Cortex of kidney (tissue), 1 donor: ENCODE measurements at places on chromosomes 5 and 9.

DNA sequence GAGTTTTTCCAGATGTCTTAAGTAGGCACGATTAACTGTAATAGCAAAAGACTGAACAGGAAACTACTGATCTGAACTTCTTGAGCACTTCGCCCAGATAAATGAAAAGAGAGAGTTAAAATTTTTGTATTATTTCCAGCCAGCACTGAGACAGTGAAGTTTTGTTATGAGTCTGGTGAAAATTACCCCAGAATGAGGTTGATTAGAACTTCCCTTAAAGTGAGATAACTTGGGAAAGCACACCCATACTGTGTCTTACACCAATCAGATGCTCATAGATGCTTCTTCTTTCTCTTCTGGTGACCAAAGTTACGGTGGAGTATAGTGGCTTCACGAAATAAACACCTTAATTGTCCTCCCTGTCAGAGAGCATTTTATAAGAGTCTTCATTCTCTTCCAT is 131.8 kb upstream of the SLC12A2 start:
- DNase-seq: no peak

GRCh38 chr5:80192507-80193241 is 63.2 kb downstream of the SERINC5 start:
- DNase-seq: no peak

GRCh38 chr9:134204991-134205578 is 40.7 kb upstream of the RNU6ATAC start:
- DNase-seq: no peak

DNA sequence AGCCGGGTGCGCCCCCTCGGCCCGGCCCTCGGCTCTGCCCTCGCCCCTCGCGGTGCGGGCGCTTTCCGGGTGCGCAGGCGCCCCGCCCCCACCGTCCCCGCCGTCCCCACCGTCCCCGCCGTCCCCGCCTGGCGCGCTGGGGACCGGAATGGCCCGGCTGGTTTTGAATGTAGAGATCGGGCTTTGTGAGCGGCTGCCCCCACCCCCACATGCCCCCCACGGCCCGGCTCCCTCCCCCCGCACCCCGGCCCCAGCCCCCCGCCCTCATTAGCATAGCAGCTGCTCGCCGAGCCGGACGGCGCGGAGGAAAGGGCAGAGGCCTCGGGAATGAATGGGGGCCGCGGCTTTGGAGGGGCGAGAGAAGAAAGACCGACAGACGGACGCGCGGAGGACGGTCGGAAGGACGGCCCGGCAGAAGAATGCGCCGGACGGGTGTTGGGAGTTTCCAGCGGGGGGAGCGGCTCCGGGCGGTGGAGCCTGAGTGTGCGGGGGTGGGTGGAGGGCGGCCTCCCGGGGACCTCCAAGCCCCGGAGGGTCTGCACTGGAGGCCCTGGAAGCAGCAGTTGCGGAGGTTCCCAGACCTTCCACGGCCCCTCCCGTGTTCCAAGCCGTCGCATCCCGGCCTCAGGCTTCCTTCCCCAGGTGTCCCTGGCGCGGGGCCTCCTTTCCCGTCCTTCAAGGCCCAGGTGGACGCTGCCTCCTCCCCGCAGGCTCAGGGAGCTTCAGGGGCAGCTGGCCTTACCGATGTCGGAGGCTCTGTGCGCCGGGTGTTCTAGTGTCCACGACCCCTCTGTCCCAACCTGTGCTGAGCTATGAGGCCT is 6.0 kb downstream of the NRARP start:
- DNase-seq: no peak

- no peak for DNase-seq
These were observed 1.4 kb upstream of the TRIO start for GRCh38 chr5:14141764-14142163.

DNA sequence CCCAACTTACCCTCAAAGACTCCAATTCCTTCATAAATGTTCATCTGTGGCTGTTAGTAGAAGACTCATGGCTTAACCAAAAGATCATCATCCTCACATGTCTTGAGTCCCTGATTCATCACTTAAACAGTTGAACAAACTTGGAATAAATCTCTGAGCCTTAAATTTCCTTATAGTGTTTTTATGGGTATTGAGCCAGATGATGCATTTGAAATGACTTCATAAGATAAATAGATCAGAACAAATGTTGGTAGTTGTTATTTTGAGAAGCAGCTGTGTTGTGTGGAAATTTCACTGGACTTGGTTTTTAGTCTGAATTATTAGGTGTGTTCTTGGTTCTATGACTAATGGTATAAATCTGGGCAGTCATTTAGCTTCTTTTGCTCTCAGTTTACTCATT is 236.2 kb downstream of the NNT start:
- no peak for DNase-seq

DNA sequence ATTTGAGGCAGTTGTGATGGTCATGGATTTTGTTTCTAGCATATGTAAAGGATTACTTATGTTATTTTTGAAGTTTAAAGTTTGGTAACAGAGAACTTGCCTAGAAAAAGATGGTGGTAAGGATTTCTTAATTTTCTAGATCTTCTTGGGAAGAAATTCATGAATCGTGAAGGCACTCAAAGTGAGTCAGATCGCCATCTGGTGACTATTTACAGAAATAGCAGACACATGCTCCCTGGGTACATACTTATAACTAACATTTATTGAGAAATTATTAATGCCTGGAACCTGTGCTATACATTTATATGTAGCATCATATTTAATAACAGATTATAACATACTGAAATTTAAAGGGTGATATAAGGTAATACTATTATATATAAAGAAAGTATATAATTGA is 299.7 kb downstream of the IZUMO3 start:
- no peak for DNase-seq

GRCh38 chr5:136054142-136055019 is 25.6 kb downstream of the TGFBI start:
- no peak for DNase-seq

DNA sequence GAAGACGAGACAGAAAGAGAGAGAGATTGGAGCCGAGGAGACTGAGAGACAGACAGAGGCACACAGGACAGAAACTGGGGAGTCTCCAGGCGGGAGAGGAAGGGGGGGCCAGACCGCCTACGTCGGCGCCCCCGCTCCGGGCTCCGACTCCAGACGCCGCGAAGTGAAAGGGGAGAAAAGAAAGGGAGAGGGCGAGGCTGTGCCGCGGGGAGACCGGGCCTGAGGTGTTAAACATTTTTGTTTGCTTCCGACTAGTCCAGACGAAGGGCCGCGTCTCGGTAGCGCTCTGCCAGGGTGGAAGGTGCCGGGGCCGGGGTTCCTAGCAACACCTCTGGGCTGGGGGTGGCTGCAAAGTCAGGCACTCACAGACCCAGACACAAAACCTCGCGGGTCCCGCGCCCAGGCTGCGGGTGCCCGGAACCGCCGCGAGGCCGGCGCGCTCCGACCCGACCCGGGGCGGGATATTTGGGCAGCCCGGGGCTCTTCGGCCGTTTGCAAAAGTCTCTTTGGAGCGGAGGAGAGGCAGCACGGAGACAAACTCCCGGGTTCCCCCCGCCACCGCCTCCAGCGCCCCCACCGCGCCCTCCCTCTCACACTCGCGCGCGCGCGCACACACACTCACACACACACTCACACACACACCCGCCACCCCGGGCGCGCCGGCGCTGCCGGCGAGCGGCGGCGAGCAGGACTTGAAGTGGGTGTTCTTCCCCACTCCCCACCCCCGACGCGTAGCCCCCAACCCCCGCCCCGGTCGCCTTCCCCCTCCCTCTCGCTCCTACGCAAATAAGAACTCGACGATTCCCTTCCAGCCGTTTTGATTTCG is 626 bp upstream of the FST start:
- DNase-seq: no peak

- no peak for DNase-seq
These were observed 790.8 kb downstream of the BRINP1 start for GRCh38 chr9:118578467-118578866.

- DNase-seq: no peak
These were observed 15.2 kb upstream of the TAL2 start for GRCh38 chr9:105646879-105647594.

- DNase-seq: no peak
These were observed 107.4 kb downstream of the SCAMP1 start for GRCh38 chr5:78467752-78468357.

- no peak for DNase-seq
These were observed 4.9 kb downstream of the MEGF10 start for GRCh38 chr5:127295454-127295853.

DNA sequence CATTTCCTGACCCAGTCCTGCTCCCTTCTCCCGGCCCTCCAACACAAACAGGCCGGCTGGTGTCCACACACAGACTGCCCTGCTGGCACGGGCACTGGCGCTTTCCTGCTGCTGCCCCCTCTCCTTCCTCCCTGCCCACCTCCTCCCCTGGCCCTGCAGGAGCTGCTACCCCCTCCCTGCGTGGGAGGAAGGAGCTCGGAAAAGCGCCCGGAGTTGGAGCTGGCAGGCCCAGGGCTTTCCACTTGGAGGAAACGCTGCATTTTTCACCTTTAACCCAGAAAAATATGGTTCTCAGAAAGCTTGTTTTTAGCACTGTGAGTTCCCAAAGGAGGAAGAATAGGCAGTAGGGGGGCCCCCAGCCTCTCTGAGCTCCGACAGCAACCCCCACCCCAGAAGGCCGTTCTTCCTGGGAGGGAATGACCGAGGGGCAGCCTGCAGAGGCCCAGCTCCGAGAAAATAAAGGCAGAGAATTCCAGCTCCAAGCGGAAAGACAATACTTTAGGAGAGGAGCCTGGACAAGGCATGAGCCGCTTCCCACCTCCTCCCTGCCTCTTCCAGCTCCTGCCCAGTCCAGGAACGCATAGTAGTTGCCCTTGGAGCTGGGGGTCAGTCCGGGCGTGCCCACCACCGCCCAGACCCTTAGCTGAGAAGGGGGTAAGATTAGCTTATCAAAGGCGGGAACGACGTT is 88.9 kb downstream of the LIFR start:
- no peak for DNase-seq

DNA sequence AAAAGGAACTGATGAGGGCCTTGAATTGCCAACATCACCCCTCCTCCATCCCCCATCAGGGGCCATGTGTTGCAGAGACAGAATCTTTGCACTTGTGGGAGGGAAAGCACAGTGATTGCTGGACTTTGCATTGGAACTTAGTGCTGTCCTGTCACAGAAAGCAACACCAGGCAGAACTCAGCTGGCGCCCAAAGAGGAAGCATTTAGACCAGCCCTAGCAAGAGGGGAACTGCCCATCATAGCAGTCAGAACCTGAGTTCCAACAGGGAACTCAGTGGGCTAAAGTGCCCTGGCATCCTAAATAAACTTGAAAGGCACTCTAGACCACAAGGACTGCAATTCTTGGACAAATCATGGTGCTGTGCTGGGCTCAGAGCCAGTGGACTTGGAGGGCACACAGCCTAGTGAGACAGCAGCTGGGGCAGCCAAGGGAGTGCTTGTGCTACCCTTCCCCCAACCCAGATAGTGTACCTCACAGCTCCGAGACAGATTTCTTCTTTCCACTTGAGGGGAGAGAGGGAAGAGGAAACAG is 128.1 kb downstream of the ACTL7B start:
- DNase-seq: no peak

DNA sequence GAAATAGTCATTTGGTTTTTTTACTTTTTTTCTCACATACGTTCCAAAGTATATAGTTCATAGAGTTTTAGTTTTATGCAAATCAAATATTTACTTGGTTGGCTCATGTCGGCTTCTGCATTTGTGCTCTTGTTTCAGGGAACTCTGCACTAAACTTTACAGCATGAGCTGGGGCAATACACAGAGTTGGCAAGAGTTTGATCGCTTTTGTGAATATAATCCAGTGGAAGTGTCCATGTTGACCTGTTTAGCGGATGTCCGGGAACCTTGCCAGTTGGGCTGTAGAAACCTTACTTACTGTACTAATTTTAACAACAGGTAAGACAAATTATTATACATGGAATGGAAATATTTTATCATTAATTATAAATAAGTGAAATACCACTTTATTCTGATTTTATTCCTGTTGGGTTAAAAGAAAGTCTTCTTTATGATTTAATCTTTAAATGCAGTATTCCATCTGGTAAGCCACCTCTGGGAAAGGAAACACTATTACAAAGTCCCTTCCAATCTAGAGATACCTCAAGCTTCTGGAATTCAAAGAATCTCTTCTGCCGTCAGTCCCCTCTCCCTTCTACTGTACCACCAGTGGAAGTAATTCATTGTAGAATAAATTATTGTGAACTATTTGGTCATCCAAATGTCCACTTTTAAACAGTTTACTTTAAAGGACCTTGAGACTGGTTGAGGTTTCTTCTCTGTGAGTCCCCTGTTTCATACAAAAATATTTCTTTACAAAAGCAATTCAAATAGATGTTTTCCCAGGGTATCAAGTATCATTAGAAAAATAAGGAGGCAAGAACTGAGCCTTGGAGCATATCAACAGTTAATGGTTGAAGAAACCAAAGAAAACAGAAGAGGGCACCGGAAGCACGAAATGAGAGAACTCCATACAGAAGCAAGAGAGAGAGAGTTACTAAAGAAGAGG is 45.2 kb upstream of the GLIPR2 start:
- DNase-seq: no peak

- no peak for DNase-seq
These were observed 661.8 kb upstream of the RIOK2 start for GRCh38 chr5:97844797-97845196.

DNA sequence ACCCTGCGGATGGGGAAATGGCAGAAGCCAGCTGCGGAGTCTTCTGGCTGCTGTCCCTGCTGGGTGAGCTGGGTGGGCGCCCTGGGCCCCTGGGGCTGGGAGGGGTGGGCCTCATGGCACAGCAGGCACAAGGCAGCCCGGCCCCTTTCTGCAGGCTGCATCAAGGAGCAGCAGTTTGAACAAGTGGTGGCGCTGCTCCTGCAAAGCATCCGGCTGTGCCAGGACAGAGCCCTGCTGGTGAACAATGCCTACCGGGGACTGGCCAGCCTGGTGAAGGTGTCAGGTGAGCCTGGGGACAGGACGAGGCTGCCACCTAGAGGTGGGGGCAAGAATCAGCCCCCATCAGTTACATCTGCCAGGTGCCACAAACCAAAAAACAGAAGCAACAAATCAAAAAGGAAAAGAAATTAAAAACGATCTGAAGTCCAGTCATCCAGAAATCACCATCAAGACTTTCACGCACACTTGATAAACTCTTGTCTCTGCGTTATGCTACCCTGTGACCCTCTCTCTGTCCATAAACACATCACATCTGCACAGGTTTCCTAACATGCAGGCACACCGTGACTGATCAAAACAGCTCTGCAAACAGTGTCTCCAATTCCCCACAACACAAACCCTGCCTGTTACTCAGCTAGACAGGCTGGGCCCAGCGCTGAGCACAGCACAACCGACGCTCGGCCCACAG is 13.9 kb downstream of the REXO4 start:
- no peak for DNase-seq

DNA sequence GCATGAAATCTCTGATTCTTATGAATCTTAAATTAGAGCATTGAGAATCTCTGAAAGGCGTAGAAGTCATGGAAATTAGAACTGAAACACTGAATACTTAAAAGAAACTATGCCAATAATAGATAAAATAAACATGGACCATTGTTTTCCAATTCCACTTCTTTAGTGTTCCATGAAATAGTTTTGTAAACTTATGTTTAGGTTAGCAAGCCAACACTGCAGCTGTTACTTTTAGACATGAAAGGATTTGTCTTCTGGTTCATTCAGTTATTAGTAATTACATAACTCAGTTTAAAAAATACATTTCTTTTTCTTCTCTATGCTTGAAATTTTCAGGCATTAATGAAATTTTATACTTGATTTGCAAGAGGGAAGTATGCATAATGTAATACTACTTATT is 733.4 kb upstream of the NUDT12 start:
- no peak for DNase-seq
